ENCODE measurements at places on chromosomes 6 and 20.

GRCh38 chr6:161835500-161836215, 561.8 kb upstream of the AGPAT4 start:
- no peak for DNase-seq

DNA sequence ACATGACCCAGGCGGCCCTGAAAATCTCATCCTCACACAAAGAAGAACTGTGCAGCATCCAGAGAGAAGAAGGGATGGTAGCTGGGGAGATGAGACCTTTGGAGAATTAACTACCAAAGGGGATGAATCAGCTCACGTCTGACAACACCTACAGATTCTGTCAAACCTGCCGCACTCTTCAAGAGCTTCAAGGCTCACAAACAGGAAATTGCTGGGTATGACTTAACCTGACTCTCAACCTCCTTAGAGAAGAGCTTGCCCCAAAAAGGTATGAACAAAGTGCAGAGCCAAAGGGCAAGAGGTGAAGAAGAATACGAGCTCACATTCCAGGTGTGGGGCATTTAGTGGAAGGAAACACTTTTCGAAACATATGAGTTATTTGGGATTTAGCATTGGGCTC, 139.8 kb downstream of the BACH2 start:
- peak; percentile 15 for DNase-seq

DNA sequence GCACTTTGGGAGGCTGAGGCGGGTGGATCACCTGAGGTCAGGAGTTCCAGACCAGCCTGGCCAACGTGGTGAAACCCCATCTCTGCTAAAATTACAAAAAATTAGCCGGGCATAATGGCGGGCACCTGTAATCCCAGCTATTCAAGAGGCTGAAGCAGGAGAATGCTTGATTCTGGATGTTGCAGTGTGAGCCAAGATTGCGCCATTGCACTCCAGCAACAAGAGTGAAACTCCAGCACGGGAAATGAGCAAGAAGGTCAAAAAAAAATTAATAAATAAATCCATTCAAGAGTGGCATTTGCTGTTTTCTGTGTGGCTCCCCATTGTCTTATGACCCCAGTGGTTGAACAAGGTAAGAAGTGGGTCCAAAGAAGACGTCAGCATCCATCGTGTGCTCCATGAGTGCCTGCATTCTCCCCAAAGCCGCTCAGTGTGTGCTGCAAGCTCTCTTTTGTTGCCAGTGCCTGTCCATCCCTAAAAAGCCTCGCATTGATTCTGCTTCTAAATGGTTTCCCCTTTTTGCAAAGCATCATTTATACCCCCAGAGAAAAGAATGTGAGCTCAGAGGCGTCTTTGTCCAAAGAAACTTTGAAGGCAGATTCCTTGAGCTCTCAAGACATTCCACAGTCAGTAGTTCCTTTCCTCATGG, 38.8 kb upstream of the MAP3K4 start:
- no peak for DNase-seq

DNA sequence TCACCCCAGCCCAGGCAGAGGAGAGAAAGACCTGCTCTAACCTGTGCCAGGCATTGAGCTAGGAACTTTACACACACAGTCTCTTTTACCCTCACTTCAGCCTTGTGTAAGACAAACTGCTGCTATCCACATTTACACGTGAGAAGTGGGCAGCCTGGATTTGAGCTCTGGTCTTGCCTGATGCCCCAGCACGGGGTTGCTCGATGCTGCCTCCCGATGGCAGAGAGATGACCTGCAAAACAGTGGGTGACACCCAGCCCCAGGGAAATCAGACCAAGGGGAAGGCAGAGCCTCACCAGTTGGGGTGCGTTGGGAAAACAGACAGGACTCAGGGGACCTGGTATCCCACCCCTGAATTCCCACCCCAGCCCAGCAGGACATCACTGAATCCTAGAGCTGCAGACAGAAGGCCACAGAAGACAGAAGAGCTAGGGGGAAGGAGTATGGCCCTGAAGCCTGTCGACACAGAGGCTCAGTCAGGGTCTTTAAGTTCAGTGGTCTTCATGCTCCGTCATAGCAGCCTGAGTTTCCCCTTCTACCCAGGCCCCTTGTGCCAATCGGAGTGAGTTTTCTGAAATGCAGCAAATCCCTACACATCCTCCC, 990 bp downstream of the BPI start:
- no peak for DNase-seq

- DNase-seq, result no peak
Observed at GRCh38 chr6:136927292-136927691, 5.2 kb downstream of the SLC35D3 start.

GRCh38 chr6:28927846-28928245, 4.1 kb upstream of the TRIM27 start:
- DNase-seq, result no peak

- DNase-seq, result peak; percentile 24
Observed at GRCh38 chr20:61719691-61720347, 345.9 kb downstream of the TAF4 start.

DNA sequence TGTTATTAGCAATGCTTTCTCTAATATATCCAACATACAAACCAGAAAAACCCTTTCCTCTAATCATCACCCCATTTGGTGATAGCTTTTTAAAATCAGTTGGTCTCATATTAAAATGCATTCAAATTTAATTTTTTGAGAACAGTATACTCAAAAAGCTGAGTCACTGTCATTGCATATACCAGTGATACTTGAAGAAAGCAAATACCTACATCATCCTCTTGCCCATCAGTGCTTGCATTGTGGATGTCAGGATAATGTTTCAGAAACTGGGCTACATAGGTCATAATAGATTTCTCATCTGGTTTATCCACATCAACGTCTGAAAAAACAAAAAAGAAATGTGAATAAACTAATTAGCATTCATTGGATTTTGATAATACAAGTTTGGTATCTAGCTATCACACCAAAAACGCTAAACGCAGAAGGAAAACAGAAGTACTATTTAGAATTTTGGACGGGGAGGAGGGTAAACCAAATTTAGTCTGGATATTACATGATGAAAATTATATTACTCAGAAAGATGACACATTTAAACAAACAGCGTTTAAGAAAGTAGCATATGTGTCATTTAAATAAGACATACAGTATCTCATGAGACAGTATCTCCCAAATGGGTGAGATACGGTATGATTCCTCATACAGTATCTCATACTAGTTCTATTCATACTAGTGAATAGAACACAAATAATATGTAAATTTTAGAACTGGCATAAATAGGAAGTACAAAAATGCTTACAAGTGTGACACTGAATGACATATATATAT, 134.6 kb downstream of the SYNE1 start:
- DNase-seq, result no peak
